ENCODE measurements at places on chromosomes 16 and 17. TPM values are rescaled to one million over a fixed set of nuclear protein-coding genes. Genes with fewer than 3 reads are reported as not detected.

DNA sequence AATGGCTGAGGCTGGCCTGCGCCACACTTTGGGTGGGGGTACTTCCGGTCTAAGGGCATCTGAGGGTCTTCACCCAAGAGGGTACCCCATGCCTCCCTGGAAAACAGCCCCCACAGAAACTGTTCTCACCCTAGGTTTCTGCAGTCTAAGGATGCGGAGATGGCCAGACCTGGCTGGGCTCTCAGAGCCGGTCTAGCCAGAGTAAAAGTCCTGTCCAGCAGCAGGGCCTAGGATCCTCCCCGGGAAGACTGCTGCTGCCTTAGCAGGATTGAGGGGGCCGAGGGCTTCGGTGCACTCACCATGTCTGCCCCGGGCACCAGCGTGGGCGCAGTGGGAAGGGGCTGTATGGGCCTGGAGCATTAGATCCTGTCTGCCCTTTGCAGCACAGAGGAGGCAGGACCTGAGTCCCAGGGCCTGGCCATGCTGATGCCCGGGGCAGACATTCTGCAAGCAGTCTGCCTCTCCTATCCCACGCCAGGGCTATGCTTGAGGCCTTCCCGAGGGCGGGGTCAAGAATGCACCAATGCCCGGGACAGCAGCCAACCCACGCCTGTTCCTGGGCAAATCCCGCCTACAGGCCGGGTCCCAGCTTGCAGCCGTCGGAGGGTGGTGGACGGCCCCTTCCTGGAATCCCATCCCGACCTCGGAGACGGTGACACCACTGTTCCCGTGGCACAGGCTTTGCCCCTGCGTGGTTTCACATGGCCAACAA lies 54.7 kb downstream of the CBFA2T3 start:
- H3K4me1 ChIP-seq: peaks cover 2% of the 10 kb centered on the region
- H3K27me3 ChIP-seq: peaks cover 5% of the 10 kb centered on the region
- DNase-seq: no peak
- H3K36me3 ChIP-seq: no peaks in the 10 kb centered on the region
- H3K4me3 ChIP-seq: no peak overlapping the region

GRCh38 chr17:4766723-4767122 lies 5.0 kb upstream of the TM4SF5 start:
- peaks cover 4% of the 10 kb centered on the region for H3K4me1 ChIP-seq
- no peaks in the 10 kb centered on the region for H3K36me3 ChIP-seq
- peaks cover 9% of the 10 kb centered on the region for H3K27me3 ChIP-seq
- H3K27ac ChIP-seq: no peak overlapping the region
- no peak for DNase-seq

DNA sequence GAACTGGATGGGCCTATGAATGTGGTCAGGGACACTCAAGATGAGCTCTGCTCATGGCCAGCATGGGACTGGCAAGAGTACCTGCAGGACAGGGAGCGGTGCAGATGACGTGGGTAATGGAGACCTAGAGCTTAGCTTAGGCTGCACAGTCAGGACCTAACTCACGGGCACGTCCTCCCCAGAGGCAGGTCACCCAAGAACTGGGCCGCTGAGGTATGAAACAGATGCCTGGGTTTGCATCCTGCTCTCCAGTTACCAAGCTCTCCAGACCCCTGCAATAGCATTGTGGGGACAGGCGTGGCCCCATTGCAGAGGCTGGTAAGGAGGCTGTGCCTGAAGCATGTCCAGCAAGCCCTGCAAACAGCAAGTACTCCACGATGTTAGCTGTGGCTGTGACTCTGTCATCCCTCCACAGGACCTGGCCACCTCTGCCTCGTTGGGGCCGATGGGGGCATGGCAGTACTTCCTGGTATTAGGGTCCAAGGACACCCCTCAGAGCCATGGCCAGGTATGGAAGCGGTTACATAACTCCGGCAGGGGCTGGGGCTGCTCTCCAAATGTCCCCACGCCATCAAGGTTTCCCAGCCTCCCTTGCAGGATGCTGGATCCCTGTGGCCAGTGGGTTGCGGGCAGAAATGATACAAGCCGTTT lies 37.5 kb upstream of the RBFOX3 start:
- no peak overlapping the region for H3K4me3 ChIP-seq
- no peak overlapping the region for H3K27ac ChIP-seq
- peaks cover 50% of the 10 kb centered on the region for H3K27me3 ChIP-seq
- no peak for DNase-seq
- no peaks in the 10 kb centered on the region for H3K36me3 ChIP-seq

GRCh38 chr16:85988723-85989313 lies 89.9 kb downstream of the IRF8 start:
- peaks cover 83% of the 10 kb centered on the region for H3K27me3 ChIP-seq
- H3K4me3 ChIP-seq: peak overlapping the region; percentile 56
- H3K36me3 ChIP-seq: peaks cover 4% of the 10 kb centered on the region
- DNase-seq: no peak
- no peak overlapping the region for H3K27ac ChIP-seq

KRTAP2-3 gene
- total RNA-seq: not detected

ALOX12 gene
- total RNA-seq: 32.0 TPM

GRCh38 chr16:20897253-20897897 lies 2.8 kb downstream of the DCUN1D3 start:
- peaks cover 3% of the 10 kb centered on the region for H3K36me3 ChIP-seq
- no peak for DNase-seq
- peaks cover 49% of the 10 kb centered on the region for H3K4me1 ChIP-seq
- peak overlapping the region; percentile 29 for H3K27ac ChIP-seq
- no peak overlapping the region for H3K4me3 ChIP-seq
- H3K27me3 ChIP-seq: no peaks in the 10 kb centered on the region

BCKDK gene
- 9.9 TPM for total RNA-seq

- no peak overlapping the region for H3K4me3 ChIP-seq
- peaks cover 7% of the 10 kb centered on the region for H3K36me3 ChIP-seq
- no peak for DNase-seq
- no peak overlapping the region for H3K27ac ChIP-seq
These were observed 142.8 kb downstream of the WWOX start for GRCh38 chr16:78242239-78242630.

- no peak overlapping the region for H3K4me3 ChIP-seq
- H3K4me1 ChIP-seq: peaks cover 9% of the 10 kb centered on the region
- no peaks in the 10 kb centered on the region for H3K36me3 ChIP-seq
- H3K27me3 ChIP-seq: no peaks in the 10 kb centered on the region
- no peak overlapping the region for H3K27ac ChIP-seq
These were observed 9.4 kb downstream of the CWC25 start for GRCh38 chr17:38815576-38816193.

GRCh38 chr17:76753061-76753961 lies 15.4 kb downstream of the MFSD11 start:
- H3K36me3 ChIP-seq: peaks cover 8% of the 10 kb centered on the region
- H3K27ac ChIP-seq: peak overlapping the region; percentile 99
- H3K4me1 ChIP-seq: peaks cover 21% of the 10 kb centered on the region
- peak; percentile 13 for DNase-seq
- peak overlapping the region; percentile 93 for H3K4me3 ChIP-seq

DNA sequence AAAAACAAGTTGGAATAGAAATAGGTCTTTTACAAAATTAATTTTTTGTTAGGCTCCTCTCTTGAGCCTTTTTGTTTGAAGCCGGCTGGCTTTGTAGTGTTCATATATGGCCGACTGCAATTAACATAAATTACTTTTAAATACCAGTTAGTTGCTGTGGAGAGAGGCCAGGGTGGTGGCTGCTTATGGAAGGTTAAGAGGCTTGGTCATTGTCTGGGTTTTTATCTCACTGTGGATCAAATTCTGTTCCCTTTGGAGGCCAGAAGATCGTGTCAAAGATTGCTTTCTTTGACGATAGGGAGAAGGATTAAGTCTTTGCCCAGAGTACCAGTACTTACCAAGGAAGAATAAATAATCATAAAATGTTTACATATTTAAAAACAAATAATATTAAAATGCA lies 39.9 kb downstream of the MSI2 start:
- H3K4me1 ChIP-seq: peaks cover 36% of the 10 kb centered on the region
- no peak overlapping the region for H3K27ac ChIP-seq
- no peaks in the 10 kb centered on the region for H3K27me3 ChIP-seq

DPEP3 gene
- total RNA-seq: 0.22 TPM

AIPL1 gene
- not detected for total RNA-seq

- H3K4me1 ChIP-seq: peaks cover 55% of the 10 kb centered on the region
- no peak for DNase-seq
- H3K27ac ChIP-seq: peak overlapping the region; percentile 9
- no peaks in the 10 kb centered on the region for H3K27me3 ChIP-seq
- peak overlapping the region; percentile 63 for H3K4me3 ChIP-seq
These were observed 11.9 kb downstream of the FOXK2 start for GRCh38 chr17:82531431-82531881.

TNFSF13 gene
- 2.9 TPM for total RNA-seq

TP53I13 gene
- total RNA-seq: 98.6 TPM

DNA sequence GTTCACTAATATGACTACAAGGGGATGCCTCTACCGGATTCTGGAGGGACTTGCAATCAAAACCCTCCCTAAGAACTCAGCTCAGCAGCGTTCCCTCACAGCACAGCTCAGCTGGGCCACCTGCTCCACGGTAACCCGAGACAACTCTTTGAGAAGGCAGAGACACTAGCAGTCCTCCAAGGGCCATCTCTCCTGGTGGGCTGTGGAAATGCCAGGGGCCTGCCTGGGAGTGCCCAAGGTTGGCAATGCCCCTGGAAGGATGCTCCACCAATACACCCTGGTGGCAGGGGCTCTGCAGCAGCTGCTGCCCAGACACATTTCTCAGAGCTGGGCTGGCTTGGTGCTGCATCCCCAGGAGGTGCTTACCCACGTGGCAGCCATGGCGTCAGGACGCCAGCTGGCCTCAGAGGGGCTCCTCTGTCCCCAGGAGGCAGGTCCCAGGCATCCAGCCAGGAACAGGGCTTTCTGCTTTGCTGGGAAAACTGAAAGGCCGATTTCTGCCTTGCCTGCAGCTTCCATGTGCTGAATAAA lies 16.5 kb downstream of the CDIP1 start:
- no peak overlapping the region for H3K4me3 ChIP-seq
- no peaks in the 10 kb centered on the region for H3K36me3 ChIP-seq
- no peaks in the 10 kb centered on the region for H3K27me3 ChIP-seq
- no peak for DNase-seq
- peaks cover 11% of the 10 kb centered on the region for H3K4me1 ChIP-seq

PRRT2 gene
- total RNA-seq: 3.4 TPM

DNA sequence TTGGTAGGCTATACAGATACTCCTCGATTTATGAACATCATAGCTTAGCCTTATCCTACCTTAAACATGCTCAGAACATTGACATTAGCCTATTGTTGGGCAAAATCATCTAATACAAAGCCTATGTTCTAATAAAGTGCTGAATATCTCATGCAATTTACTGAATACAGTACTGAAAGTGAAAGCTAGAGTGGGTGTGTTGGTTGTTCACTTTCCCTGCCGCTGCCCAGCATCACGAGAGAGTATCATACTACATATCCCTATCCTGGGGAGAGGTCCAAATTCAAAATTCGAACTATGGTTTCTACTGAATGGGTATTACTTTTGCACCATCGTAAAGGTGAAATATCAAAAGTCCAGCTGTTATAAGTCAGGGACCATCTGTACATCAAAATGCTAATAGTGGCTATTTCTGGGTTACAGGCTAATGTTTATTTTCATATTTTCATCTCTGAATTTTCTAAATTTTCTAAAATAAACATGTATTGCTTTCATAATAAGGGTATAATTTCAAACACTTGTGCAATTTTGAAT lies 54.5 kb downstream of the NACA2 start:
- no peak overlapping the region for H3K27ac ChIP-seq
- peaks cover 5% of the 10 kb centered on the region for H3K27me3 ChIP-seq
- H3K36me3 ChIP-seq: no peaks in the 10 kb centered on the region
- peaks cover 5% of the 10 kb centered on the region for H3K4me1 ChIP-seq
- H3K4me3 ChIP-seq: peak overlapping the region; percentile 50
- no peak for DNase-seq

DNA sequence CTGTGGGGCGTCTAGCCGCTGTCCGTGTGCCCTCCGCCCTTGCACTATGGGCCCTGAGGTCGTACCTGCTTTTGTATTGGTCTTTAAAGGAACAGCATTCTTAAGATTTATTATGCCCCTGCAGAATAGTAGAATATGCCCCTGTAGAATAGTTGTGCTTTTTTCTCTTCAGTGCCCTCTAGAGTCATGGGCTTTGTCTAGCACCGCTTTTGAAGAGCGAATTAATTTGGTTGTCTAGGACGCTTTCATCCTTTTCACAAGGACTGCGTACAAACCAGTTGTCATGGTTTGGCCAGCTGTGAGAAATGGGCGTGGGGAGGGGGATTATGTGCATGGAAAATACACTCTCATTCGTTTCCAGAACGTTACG lies 621 bp downstream of the CEP95 start:
- H3K36me3 ChIP-seq: peaks cover 15% of the 10 kb centered on the region
- H3K4me1 ChIP-seq: peaks cover 52% of the 10 kb centered on the region
- peak overlapping the region; percentile 99 for H3K4me3 ChIP-seq
- H3K27me3 ChIP-seq: no peaks in the 10 kb centered on the region

- no peaks in the 10 kb centered on the region for H3K27me3 ChIP-seq
- peak overlapping the region; percentile 52 for H3K4me3 ChIP-seq
- H3K4me1 ChIP-seq: peaks cover 42% of the 10 kb centered on the region
- peak overlapping the region; percentile 96 for H3K27ac ChIP-seq
These were observed 36.5 kb upstream of the TOB1 start for GRCh38 chr17:50902372-50903353.

Data from T-helper 17 cell (primary cell).